Cardiac muscle cell (in vitro differentiated cells and primary cell): ENCODE measurements at places on chromosomes 11 and 22.

- H3K27ac ChIP-seq = no peak overlapping the region
- H3K4me3 ChIP-seq = no peak overlapping the region
- H3K4me1 ChIP-seq = no peaks in the 10 kb centered on the region
- no peak for DNase-seq
- no peaks in the 10 kb centered on the region for H3K27me3 ChIP-seq
Measured at GRCh38 chr11:86021377-86021776, 47.5 kb downstream of the PICALM start.

DNA sequence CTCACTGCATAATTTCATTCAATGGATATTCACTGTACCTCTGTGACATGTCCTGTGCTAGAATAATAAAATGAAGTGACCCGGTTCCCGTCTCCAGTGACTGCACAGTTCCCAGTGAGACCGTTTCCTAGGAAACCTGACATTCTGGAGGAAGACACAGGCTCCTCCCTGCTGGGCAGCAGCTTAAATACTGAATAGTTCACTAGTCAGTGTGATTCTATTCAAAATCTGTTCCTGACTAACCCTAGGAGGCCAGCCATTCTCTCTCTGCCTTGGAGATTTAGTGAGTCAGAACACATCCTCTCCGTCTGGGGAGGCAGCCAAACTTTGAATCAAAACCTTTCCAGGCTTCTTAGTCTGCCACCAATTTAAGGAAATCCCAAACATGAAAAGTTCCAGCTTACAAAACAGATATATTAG is 11.3 kb downstream of the TRIM66 start:
- no peaks in the 10 kb centered on the region for H3K27me3 ChIP-seq
- no peak for DNase-seq
- H3K36me3 ChIP-seq = peaks cover 8% of the 10 kb centered on the region
- H3K27ac ChIP-seq = no peak overlapping the region
- H3K4me1 ChIP-seq = no peaks in the 10 kb centered on the region

DNA sequence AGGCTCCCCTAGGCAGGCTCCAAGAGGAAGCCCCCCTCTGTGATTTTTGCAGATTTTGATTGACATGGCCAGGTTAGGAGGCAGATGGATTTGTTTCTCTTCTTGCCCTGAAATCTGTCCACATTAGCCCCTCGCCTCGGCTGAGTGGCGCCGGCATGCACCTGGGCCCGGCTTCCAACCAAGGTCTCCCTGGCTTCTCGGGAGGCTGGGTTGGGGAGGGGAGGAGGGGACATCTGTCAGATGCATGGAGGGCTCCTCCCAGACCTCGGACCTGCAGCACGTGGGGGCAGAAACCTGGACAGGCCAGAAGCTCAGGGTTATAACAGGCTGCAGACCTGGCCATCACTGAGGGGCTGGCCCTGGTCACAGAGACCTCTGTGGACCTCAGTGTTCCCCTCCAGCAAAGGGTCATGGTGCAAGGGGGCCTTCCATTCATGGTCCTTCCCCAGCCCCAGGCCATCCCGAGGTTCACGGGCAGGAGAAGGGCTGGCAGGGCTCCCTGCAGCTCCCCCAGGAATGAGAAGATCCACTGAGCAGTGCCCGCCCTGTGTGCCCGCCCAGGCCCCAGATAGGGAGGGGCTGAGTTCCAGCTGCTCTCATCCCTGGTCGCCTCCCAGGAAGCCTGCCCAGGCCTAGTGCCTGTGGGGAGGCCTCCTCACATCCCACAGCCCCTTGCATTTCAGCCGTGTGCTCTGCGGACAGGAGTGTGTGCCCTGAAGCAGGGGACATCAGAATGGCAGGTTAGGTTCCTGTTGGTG is 747.8 kb downstream of the BRD1 start:
- no peak overlapping the region for H3K4me3 ChIP-seq
- no peaks in the 10 kb centered on the region for H3K4me1 ChIP-seq
- peaks cover 5% of the 10 kb centered on the region for H3K27me3 ChIP-seq

GRCh38 chr11:84795698-84796097 is 831.4 kb downstream of the DLG2 start:
- no peak overlapping the region for H3K4me3 ChIP-seq
- DNase-seq = no peak
- no peaks in the 10 kb centered on the region for H3K36me3 ChIP-seq
- H3K27ac ChIP-seq = no peak overlapping the region

DNA sequence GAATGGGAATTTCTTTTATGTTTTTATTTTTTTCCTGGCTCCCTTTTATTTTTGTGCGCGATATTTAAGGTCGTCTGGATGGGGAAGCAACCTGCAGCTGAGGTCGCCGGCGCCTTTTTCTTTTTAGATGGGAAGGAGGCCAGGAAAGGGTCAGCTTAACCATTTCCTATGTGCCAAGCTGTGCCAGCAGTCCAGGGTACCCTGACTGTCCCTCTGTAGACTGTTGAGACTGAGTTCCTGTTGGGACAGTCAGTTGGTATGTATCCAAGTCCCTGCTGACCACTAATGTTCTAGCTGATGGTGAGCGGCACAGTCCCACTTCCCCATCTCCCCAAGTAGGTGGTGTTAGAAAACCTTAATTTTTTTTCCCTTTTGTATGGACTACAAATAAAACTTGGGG is 10.5 kb downstream of the RBM14 start:
- no peaks in the 10 kb centered on the region for H3K27me3 ChIP-seq
- no peak overlapping the region for H3K4me3 ChIP-seq
- H3K36me3 ChIP-seq = peaks cover 62% of the 10 kb centered on the region
- no peaks in the 10 kb centered on the region for H3K4me1 ChIP-seq
- H3K27ac ChIP-seq = no peak overlapping the region

- no peaks in the 10 kb centered on the region for H3K36me3 ChIP-seq
- no peak for DNase-seq
- H3K4me1 ChIP-seq = no peaks in the 10 kb centered on the region
- no peak overlapping the region for H3K27ac ChIP-seq
Measured at GRCh38 chr11:63931045-63931444, 7.8 kb upstream of the NAA40 start.

DNA sequence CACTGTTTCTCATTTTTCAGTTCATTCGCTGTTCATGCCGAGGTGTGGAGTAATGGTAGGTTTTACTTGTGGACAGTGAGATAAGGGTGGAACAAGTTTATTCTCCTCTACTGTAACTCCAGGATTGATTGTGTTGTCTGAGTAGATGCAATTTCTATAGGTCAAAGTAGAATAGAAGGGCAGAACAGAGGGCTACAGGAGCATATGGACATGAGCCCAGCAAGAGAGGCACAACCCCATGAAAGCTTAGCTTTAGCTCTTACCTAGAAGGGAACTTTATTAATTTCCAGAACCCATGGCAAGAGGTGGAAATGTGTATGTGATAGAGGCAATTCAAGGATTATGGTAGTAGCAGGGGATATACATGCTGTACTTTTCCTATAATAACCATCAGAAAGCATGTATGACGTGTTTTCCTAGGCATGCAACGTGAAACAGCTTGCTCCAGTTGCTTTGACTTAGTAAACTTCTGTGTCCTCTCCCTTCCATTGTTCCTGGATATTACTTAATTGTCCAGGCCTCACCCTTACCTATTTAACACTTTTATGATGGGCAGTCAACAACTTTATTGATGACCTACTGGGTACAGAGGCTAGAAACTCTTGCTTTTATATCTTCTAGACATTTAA is 13.8 kb upstream of the SLC37A2 start:
- H3K27me3 ChIP-seq = no peaks in the 10 kb centered on the region
- H3K4me3 ChIP-seq = no peak overlapping the region
- no peaks in the 10 kb centered on the region for H3K36me3 ChIP-seq
- DNase-seq = no peak
